ENCODE measurements at places on chromosomes 2 and 18.

DNA sequence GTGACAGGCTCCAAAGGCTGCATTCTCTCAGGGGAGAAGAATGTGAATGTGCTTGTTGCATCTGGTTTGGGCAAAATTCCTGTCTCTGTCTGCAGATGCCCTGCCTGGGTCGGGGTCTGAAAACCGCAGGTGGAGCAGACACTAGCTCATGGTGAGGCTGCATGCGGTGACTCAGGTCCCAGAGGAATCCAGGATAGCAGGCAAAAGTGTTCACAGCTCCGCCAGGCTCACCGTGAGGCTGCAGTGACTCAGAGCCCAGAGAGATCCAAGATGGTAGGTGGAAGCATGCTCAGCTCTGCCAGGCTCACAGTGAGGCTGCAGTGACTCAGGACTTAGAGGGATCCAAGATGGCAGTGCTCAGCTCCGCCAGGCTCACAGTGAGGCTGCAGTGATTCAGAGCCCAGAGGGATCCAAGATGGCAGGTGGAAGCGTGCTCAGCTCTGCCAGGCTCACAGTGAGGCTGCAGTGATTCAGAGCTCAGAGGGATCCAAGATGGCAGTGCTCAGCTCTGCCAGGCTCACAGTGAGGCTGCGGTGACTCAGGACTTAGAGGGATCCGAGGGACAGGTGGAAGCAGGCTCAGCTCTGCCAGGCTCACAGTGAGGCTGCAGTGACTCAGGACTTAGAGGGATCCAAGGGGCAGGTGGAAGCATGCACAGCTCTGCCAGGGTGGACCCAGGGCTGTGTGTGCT, 200.5 kb downstream of the ACKR3 start:
- no peak for DNase-seq

DNA sequence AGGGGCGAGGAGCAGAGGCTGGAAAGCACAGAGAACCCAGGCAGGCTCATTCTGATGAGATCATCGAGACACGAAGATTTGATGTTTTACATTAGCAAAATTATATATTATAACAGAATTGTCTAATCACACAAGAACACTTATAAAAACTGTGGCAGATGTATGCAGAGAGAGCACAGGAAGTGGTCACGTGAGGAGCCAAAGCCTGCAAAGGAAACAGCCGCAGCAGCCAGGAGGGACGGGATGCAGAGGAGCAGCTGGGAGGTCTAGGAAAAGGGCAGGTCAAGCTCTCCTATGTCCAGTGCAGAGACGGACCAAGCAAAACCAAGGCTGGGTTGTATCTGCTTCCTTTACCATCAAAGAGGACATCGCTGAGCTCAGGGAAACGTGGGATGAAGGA, 355.1 kb upstream of the MYT1L start:
- no peak for DNase-seq

DNA sequence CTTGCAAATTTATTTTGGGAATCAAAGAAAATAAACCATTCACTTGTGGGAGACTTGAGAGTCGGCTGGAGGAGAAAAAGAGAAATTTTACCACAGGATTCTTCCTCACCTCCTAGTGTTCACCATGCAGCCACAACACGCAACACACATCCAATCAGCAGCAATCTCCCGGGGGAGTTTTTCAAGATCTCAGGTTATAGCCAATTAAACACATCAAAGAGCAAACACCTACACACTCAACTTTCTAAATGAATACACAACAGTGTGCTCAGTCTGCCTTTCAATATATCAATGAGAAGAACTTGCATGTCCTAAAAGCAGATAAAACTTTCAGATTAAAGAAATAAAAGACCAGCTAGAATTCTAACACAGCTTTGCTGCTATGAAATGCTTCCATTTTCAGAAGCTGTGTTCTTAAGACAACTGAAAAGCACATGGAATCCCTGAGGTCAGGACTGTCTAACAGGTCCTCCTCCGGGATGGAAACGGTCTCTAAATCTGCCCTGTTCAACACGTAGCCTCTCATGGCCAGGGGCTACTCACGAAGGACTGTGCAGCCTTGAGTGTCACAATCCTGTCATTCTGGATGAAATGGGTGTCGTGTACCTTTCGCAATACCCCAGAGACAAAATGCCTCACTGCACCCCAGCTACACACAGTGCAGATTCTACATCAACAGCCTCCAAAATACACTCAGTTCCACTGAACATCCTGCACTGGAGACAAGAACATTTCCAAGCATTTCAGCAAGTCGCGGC, 84.2 kb downstream of the ZNF516 start:
- DNase-seq: no peak

GRCh38 chr2:44211183-44211582, 42.5 kb downstream of the PPM1B start:
- DNase-seq: no peak

DNA sequence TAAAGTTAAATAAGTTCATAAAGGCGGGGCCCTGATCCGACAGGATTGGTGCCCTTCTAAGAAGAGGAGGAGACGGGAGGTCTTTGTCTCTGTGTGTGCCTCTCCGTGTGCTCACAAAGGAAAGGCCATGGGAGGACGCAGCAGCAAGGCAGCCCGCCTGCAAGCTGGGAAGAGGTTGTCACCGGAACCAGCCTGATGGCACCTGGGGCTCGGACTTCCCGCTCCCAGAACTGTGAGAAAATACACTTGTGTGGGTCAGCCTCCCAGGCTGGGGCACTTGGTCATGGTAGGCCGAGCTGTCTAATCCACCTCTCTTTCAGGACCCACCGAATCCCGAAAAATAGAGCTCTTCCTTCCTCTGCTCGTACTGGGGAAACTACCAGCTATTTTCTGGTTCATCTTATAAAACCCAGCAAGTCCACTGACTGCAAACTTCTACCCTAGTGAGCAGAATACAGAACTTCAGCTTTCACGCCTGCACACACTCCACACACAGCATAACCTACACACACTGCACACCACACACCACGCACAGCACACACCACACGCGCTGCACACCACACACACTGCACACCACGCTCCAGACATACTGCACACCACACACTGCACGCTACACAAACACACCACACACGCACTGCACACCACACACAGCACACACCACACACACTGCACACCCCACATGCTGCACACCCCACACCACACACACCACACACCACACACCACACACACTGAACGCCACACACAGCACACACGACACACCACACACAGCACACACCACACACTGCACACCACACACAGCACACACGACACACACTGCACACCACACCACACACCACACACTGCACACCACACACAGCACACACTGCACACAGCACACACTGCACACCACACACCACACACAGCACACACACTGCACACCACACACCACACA, 58.1 kb downstream of the ASB1 start:
- no peak for DNase-seq
